HFFc6 (cell line): ENCODE measurements at places on chromosomes 2 and 18.
A peak's percentile ranks its signal among the peaks of the same experiment; 100 is the strongest.

- DNase-seq = no peak
Observed at GRCh38 chr2:144239306-144239705, 280.6 kb downstream of the ZEB2 start.

GRCh38 chr2:32745191-32745590 lies 117.3 kb downstream of the TTC27 start:
- DNase-seq = peak; percentile 88

DNA sequence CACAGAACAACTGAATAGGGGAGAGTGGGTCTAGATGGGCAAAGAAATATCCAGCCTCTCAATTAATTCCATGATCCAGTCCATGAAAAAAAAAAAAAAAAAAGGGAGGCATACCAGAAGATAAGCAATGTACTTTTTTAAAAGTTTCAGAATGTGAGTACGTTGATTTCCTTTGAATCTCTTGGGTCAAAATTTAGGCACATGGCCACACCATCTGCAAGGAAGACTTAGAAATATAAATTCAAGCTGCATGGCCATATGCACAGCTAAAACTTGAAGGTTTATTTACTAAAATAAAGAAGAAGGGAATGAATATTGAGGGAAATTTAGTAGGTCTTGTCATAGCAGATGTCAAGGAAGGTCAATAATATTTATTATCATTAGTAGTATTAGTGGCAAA lies 286.5 kb upstream of the CDH7 start:
- DNase-seq = no peak

DNA sequence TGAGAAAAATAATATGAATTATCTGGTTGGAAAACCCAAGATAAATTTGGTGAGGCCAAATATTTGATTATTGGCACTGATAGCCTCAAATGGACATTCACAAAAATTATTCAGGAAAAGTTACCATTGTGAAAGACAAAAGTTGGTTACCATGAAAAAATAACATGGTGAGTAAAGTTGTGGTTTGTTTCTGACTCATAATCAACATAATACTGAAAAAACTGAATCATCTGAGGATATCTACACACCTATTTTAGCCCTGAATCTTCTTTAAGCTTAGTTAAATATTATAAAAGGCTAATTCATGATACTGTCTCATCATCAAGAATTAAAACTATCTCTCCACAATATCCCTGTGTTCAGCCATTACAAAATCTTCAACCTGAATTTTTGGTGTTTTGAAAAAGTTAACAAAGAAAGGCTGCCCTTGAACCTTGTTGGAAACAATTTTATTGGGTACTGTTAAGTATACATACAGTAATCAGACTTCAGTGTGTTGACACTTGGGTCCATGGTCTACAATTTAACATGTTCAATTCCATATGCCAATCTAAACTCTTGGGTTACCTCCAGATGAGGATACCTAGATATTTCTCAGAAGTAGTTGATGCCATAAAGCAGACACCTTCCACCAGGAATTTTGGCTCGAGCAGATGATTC lies 607.5 kb upstream of the SLC39A10 start:
- DNase-seq = no peak

DNA sequence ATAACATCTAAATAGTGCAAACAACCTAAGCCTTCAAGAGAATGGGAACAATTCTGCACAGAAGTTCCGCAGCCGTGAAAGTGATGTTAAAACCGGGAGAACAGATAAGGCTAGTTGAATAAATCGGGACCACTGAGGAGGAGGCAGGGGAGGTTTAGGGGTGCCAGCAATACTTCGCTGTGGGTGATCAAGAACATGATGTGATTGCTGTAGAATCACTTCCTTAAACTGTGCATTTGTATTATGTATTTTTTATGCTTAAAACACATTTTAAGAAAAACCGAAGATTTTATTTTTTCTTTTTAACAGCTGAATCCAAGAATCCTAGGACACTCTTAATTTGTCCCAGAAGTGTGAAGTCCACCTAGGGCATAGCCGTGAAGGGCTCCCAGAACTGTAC lies 33.6 kb downstream of the TTC32 start:
- DNase-seq = no peak

DNA sequence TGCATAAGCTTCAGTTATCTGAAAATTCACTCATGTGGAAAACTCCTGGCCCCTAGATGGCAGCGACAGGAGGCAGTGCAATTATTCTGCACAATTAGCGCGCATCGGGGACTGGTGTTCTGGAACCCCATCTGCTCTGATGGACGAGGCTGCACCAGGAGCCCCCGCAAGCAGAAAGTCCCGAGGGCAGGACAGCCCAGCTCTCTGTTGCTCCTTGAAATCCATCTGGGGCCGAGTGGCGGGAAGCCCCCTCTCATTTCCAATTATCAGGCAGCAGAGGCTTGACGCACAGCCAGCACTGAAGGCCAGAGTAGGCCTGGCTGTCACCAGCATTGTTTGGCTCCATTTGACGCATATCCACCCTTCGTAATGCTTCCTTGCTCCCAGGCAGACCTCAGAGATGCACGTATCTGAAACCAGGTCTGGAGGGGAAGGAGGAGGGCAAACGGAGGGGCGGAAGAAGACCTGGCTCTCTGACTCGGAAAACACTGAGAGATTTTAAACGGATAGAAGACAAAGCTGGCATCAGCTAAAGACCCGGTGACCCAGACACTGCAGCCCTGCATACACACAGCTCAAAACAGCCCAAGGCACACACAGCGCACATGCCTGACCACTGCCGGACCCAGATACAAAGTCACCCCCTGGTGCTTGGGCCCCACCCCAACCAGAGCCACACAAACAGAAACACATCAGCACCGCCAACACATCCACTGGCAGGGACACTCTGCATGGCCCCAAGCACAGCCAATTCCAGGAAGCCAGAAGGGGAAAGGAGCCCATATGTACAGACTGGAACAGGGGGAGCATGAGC lies 69.8 kb downstream of the TNS1 start:
- no peak for DNase-seq

GRCh38 chr2:64862623-64863022 lies 126.6 kb upstream of the SLC1A4 start:
- DNase-seq = peak; percentile 57

DNA sequence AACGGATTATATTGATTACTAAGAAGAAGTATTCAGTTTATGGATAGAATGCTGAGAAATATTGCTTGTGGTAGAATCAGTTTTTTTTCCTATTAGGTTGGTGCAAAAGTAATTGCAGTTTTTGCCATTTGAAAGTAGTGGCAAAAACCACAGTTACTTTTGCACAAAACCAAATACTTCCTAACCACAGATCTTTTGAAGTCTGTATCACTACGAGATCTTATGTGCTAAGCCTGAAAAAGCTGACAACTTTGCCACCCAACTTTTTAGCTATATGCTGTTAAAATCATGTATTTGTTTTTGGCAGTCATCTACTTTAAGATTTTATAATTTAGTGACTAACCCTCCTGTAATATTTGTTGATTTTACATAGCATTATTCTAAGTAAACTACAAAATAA lies 24.6 kb downstream of the DNAJC10 start:
- DNase-seq = no peak

- DNase-seq = no peak
Observed at GRCh38 chr2:224025874-224026273, 13.2 kb downstream of the SERPINE2 start.

DNA sequence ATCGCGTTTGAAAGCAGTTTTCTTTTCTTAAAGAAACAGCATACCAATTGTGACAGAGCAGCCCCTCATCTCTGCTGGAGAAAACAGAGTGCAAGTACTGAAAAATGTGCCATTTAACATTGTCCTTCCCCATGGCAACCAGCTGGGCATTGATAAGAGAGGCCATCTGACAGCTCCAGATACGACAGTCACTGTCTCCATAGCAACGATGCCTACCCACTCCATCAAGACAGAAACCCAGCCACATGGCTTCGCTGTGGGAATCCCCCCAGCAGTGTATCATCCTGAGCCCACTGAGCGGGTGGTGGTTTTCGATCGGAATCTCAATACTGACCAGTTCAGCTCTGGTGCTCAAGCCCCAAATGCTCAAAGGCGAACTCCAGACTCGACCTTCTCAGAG lies 9.5 kb downstream of the GRHL1 start:
- no peak for DNase-seq

DNA sequence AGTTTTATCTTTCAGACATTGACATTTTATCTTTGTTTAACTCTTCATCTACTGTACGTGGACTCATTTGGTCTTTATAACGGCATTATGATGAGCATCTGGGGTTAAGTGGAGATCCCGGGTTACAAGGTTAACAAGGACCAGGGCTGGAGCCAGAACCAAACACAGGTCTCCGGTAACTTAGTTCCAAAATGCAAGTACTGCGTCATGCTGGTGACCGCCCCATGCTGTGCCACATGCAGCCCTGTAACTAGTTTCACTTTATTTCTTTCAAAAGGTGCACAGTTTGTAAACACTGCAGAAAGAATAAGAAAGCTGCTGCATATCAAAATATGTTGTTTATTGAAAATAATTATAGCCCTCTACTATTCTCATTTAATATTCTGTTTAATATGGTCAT lies 3.1 kb downstream of the SLC5A7 start:
- DNase-seq = no peak

- no peak for DNase-seq
Observed at GRCh38 chr2:226790011-226790410, 9.6 kb downstream of the IRS1 start.

GRCh38 chr2:214005337-214005736 lies 405.5 kb upstream of the VWC2L start:
- DNase-seq = no peak

DNA sequence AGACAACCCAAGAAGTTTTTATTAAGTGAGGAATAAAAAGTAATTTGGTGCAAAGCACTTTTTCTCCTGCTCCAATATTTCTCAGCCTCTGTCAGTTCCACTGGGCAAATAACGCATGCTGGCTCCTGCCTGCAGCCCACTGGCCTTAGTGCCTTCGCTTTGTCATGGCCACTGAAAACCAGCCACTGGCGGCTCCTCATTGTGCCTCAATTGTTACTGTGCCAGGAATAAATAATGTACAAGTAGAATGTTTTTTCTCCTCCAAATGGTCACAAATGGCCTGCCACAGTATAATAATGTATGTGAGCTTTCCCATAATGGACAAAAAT lies 267.1 kb downstream of the ACTR3 start:
- no peak for DNase-seq

GRCh38 chr2:16507655-16508489 lies 157.8 kb downstream of the CYRIA start:
- no peak for DNase-seq

GRCh38 chr2:108076527-108076926 lies 90.2 kb downstream of the SLC5A7 start:
- DNase-seq = no peak

- peak; percentile 36 for DNase-seq
Observed at GRCh38 chr18:11176481-11176881, 27.1 kb upstream of the PIEZO2 start.

- DNase-seq = no peak
Observed at GRCh38 chr2:60140185-60140584, 413.3 kb downstream of the BCL11A start.

- no peak for DNase-seq
Observed at GRCh38 chr2:12730265-12730664, 13.5 kb downstream of the TRIB2 start.

DNA sequence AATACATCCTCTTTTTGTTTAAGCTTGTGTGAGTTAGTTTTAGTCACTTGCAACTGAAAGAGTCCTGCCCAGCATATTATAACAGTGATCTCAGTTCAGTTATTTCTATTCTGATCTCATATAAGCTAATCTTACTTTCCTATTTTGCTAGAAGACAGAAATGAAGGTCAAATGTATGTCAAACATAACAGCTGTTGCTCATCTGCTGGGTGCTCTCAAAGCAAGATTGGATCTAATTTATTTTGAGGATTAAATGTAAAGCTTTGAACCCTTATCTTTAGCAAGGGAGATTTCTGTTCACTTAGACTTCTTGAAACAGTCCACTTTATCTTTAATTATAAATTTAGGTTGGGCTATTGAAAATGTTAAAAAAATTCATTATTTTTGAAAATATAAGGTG lies 31.2 kb downstream of the CRYGD start:
- no peak for DNase-seq

- no peak for DNase-seq
Observed at GRCh38 chr2:128775914-128776285, 457.2 kb upstream of the HS6ST1 start.

GRCh38 chr18:12253663-12254135 lies 462 bp upstream of the CIDEA start:
- no peak for DNase-seq

DNA sequence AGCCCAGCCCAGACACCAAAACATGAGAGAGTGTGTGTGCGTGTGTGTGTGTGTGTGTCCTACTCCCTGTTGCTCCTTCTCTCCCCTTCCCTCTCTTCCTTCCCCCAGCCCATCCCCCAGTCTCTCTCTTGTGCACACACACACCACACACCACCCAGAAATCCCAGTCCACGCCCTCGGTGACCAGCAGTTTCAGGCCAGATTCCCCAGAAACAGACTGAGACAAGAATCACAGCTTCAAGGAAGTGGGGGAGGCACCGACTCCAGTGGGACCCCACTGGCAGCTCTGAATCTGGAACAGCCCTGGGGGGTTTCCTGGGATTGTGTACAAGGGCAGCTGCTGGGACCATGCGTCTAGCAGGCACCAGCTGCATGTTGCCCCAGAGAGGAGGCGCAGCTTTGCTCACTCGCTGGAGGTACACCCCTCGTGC lies 113.5 kb downstream of the NDUFA10 start:
- DNase-seq = no peak

DNA sequence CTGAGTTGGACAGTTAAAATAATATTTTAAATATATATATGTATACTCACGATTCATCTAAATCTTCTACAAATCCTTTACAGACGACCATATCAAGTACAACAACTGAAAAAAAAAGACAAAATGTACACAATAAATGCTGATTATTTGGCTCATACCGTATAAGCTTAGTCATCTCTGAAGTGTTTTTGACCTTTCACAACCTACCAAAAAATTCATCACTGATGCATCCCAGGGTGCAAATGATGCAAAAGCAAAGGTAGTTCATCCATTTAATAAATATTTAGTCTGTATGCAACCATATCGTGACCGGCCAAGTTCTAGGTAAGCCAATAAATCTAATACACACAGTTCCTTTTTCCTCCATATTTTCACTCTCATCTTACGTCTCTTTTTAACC lies 1.1 kb downstream of the TMX3 start:
- no peak for DNase-seq

DNA sequence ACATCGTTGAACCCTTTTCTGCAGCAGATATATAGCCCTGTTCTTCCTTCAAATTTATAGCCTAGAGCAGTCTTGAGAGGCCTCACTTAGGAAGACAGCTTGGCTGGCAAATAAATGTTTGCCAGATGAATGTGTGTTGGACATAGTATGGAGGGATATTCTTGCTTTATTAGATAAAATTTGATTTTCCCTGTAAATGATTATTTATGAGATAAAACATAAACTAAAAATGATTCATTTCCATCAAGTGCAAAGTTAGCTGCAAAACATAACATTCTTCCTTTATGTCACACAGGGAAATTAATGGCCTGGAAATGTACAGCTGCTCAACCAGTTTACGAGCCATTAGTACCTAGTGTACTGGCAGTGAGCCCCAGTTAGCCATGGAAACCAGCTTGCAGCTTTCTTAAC lies 82.5 kb downstream of the LIMS1 start:
- DNase-seq = peak; percentile 60

GRCh38 chr2:106117882-106118684 lies 76.0 kb downstream of the UXS1 start:
- DNase-seq = no peak
